ENCODE measurements at places on chromosomes 2 and 18.

DNA sequence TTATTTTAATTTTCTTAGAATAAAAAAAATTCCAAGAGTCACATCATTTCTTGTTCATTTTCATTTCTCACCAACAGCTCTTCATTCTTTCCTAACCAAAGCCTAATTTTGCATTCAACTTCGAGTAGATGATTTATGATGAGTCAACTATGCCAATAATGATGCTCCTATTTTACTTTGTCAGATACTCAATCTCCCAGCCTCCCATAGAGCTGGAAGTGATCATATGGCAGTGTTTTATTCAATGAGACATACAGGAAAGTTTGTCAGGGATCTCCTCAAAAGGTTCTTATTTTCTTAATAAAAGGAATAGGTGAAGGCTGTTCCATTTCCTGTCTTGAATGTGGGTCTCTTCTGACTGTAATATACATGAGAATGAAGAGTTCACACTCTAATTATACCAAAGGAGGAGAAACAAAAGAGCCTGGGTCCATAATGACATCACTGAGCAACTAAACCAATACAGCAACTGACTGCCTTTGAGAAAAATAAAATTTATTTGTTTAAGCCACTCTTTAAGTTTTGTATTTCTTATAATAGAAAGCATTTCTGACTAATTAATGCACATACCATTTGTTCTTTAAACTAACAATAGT, 231.2 kb upstream of the CYP26B1 start:
- DNase-seq, result no peak

DNA sequence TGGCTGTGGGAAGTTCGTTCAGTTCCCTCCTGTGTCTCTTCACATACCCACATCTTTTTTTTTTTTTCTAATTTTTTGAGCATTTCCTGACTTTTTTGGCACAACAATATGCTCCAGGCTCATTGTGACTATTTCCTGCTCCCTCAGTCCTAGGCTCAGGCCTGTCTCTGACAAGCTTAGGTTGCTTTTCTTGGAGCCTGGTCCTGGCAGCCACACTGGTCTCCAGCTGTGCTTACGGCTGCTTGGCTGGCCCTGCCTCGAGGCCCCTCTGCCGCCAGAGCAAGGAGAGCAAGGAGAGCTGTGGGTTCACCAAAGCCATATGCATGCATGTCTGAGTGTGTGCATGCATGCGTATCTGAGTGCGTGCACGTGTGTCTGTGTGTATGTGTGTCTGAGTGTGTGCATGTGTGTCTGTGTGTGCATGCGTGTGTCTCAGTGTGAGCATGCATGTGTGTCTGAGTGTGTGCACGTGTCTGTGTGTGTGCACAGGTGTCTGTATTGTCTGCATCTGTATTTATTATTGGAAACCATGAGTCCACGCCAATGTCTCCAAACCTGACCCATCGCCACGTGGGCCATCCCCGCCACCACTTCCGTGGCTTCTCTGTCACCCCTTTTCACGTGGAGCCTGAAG, 766.1 kb upstream of the SALL3 start:
- DNase-seq, result no peak

- DNase-seq, result no peak
These were observed 17.8 kb upstream of the TMEM131 start for GRCh38 chr2:98013407-98014042.

- DNase-seq, result peak; percentile 83
These were observed 382.1 kb downstream of the OSR1 start for GRCh38 chr2:18976168-18976961.

GRCh38 chr2:71852141-71852711, 295.4 kb downstream of the CYP26B1 start:
- DNase-seq, result peak; percentile 40

DNA sequence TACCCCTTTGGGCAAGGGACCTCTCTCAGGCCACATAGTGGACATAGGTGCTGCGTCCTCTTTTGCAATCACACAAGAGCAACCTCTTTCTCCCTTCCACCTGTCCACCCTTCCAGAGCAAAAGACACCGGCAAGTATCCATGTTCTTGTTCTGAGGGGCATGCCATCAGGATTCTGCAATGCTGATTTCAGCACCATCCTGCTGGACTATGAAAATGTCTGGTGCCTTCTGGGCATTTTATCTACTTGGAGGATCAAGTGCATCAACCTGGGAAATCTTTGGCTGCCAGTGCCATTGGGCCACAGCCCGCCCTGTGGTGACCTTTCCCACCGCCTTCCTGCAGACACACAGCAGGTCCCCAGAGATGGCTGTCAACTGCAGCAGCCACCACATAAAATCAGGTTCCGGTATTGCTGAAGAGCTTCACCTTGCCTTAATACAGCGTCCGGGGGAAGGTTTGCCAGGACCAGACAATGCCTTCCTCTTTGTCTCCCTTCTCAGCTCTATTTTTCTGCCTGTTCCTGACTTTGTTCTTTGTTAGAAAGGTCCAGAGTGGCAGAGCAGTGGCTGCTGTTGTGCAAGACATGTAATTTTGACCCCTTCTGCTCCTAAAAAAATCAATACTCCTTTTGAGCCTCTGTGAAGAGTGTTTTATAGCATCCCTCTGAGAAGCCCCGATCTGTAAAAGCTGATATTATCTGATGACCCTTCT, 18.5 kb upstream of the BOD1L2 start:
- no peak for DNase-seq

DNA sequence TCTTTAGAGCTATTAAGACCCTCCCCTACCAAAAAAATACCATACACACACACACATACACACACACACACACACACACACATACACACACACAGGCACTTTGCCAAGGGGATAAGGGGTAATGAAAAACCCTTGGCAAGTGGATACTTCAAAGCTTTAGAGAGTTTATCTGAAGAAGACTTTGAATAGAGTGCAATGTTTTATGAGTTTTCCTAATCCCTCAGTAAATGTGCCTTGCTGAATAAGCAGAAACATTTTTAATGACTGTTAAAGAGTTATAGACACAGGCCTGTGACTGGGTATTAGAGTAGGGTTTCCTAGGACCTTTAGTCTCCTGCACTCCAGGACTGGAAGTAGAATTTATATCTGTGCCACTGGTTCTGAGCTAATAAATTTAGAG, 75.5 kb upstream of the CTAGE1 start:
- peak; percentile 89 for DNase-seq

GRCh38 chr18:36468161-36468560, 170.6 kb downstream of the FHOD3 start:
- no peak for DNase-seq

DNA sequence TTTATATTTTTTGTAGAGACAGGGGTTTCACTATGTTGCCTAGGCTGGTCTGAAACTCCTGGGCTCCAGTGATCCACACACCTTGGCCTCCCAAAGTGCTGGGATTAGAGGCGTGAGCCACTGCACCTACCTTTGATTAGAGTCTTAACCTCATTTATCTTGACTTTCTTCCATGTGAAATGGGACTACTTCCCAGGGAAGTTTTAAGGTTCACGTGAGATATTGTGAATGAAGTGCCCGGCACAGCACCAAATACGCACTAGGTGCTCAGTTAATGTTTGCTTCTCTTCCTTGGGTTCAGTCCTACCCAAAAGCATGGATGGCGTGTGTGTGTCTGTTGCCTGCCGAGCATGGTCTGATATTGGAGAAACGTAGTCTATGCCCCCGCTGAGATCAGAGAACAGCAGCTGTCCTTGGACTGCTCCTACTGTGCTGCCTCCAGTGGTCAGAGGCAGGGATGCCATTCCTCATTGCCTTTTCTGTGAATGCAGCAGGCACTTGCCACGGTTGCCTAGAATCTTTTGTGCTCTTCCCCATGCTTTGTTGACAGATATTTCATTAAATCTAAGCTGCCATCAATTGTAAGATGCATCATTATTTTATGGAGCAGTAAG, 12.3 kb upstream of the TFCP2L1 start:
- DNase-seq, result peak; percentile 27

DNA sequence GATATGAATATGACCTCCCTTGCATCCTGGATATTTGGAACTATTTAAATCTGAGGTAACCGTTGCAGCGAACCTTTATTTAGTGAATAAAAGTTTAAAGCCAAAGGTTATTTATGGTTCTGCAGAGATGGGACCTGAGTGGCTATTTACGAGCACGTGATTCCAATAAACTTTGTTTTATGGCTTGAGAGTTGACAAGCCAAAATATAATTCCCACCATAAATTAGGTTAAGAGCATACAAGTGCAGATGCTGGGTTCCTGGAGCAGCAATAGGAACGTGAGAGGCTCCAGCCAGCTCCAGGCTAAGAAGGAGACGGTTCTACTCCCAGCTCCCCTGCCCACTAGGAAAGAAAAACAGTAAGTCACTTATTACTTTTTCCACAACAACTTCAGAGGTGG, 5.2 kb upstream of the HOXD4 start:
- DNase-seq, result no peak

DNA sequence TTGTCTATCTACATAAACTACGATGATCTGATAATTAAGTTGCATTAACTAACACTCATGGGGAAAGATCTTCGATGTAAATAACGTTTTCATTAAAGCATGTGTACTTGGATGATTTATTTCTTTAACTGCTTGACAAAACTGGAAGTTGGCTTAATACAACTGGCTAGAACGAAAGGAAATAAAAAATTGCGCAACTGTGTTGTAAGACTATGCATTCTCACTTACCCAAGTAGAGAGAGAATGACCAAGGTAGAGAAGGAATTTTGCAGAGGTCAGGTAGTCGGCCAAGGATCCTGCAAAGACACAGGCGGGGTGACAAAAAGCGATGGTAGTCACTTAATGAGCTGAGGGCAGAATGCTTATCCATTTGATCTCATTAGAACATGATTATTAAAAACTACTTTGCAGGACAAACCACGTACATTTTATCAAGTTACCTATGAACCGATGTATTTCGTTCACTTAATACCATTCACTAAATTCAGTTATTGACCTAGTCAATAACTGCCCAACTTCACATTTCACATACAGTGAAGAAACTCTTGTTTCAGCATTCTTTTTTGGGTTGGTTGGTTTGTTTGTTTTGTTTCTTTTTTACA, 900 bp downstream of the SLC40A1 start:
- DNase-seq, result peak; percentile 55

DNA sequence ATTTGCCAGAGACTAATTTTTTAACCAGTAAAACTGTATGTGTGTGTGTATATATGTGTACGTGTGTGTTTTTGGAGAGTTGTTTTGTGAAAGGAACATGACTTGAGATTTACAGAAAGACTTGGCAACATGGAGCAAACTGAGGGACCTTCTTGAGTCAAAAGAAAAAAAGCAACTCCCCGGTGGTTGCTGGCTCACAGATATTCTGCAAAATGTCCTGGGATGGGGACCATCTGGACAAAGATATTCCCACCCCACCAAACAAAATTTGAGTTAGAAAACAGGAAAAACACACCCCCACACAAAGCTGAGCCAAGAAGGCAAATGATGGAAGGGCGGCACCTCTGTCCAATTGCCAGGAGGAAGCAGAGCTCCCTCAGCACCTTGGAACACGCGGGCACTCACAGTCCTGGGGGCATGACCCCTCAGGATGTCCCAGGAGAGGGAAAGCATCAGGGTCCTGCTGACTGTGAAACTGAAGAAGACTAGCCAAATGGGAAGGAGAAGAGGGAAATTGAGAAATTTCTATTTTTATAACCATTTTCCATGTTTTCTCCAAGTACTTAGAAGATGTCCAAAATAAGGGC, 290.2 kb upstream of the ACVR2A start:
- DNase-seq, result no peak

DNA sequence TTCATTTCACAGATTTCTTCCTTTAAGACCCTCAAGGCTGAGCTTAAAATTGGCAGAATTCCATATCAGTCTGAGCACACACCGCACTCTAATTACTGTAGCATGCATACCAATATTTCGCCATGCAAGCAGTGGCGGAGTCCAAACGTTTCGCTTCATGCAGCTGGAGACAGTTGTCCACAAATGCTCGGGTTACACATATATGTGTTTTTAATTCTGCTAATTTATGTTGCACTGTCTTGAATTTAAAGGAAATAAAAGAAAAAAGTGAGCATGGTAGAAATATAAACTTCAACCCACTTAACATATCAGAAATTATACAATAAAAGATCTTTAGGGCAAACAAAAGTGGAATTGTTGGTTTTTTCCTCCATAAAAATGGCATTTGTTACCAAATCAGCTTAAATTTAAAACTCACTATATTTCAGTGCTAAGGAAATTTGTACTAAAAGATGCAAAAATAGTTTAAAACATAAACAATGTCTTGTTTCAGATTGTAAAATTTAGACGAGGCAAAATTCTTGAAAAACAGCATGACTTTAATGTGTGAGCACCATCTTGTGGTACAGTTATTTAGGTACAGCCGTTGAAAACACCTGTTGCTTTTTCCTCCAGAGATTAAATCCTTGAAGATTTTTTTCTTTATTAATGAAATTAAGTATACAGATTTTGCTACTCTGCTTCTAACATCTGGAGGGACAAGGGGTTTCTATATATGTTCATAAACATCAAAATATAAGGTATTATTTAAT, 24.1 kb upstream of the KANSL1L start:
- DNase-seq, result peak; percentile 55

DNA sequence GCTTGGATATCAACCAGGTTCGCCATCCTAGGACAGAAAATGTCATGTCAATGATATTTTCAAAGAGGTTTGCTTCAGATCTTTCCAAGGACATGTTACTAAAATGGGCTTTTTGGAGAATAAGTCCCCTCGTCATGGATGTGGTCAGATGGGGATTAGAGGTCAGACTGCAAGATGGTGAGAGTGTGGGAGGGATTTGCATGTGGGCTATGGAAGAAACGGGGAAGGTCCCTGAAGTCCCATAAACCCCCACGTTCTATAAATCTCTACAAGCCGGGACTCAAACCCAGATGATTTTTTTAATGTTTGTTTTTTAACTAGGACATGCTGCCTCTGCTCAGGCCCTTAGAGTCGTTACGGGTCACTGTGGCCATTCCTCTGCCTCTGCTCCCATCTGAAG, 37.7 kb upstream of the IGFBP5 start:
- DNase-seq, result no peak

DNA sequence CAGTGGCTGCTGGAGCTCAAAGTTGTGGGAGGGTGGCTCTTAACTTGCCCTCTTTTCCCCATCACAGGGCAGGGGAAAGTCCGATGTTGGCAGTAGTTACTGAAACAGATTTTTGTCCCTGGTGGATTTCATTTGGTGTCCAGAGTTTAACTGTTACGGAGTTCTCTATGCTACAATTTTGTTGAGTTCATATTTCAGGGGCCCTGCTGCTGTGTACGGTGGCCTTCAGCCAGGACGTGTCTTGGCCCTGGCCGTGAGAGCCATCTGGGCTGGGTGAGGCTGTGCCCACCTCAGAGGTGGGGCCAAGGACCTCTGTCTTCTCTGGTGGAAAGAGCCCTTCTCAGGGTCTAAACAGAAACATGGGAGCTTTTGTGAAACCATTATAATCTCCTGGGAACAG, 67.4 kb downstream of the SH3YL1 start:
- no peak for DNase-seq

- no peak for DNase-seq
These were observed 55.2 kb downstream of the RND3 start for GRCh38 chr2:150432312-150432625.

- no peak for DNase-seq
These were observed 402.0 kb upstream of the UBE2E3 start for GRCh38 chr2:180578441-180578840.

GRCh38 chr2:75606761-75607399, 39.7 kb upstream of the MRPL19 start:
- no peak for DNase-seq
